ENCODE measurements at places on chromosomes 2 and 18. TPM values are rescaled to one million over a fixed set of nuclear protein-coding genes. Genes with fewer than 3 reads are reported as not detected.

The CPLX4 gene
- total RNA-seq, result not detected

The PDE1A gene
- total RNA-seq, result 0.07 TPM

The ABCG5 gene
- total RNA-seq, result not detected

The AUP1 gene
- 169 TPM for total RNA-seq

The IFIH1 gene
- 2.4 TPM for total RNA-seq

The UGT1A4 gene
- total RNA-seq, result not detected

Data from HT1080 (cell line).